ENCODE measurements at places on chromosomes 2 and 18. TPM values are rescaled to one million over a fixed set of nuclear protein-coding genes. Genes with fewer than 3 reads are reported as not detected.

Gene DOK6
- total RNA-seq = 5.1 TPM

DNA sequence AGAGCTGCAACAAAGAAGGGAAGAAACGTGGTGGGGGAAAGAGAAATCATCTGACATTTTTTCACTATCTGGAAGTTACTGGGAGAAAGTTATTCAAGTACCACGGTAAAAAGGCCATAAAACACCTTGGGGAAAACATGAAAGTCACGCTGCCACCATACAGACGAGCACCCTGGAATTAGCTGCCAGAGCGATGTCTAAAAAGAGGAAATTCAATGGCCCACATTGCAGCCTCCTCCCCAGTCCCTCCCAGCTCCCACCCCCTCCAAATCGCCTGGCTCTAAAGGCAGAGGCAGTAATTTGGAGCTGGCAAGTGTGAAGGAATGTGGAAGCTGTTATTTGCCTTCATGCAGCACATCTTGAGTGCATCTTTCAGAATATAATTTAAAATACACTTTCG lies 192.0 kb downstream of the ALK start:
- H3K27ac ChIP-seq = no peak overlapping the region
- no peaks in the 10 kb centered on the region for H3K36me3 ChIP-seq
- no peak overlapping the region for H3K4me3 ChIP-seq
- peaks cover 22% of the 10 kb centered on the region for H3K27me3 ChIP-seq

DNA sequence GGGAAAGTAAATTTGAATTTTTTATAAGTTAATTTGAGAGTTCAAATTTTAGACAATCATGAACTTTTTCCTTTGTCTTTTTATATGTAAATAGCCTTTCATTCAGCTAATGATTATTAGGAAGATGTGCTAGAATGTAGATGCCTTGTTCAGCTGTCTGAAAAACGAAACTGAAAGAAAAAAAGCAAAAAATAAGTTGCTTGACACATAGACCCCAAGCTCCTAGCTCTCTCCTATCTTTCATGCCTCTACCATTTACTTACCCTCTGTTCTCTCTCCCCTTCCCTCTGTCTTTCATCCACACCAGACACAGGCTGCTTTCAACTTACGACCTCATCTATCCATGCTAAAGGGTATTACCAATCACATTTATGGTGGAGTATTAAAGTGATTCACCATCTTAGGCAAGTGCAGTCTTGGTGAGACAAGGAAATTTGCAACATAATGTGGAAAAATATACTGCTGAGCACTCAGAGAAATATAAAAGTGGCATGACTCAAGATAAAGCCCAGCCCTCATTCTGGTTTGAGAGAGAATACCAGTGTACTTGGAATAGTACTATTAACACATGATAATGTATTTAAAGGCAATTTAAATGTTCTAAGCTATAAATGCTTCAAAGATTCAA lies 425.6 kb downstream of the SUCLG1 start:
- no peaks in the 10 kb centered on the region for H3K36me3 ChIP-seq
- peaks cover 11% of the 10 kb centered on the region for H3K4me1 ChIP-seq
- H3K4me3 ChIP-seq = no peak overlapping the region

Gene ERICH2
- total RNA-seq = 0.47 TPM

GRCh38 chr2:146873646-146874259 lies 971.1 kb upstream of the ACVR2A start:
- DNase-seq = no peak
- H3K4me3 ChIP-seq = no peak overlapping the region
- no peaks in the 10 kb centered on the region for H3K36me3 ChIP-seq
- no peaks in the 10 kb centered on the region for H3K4me1 ChIP-seq

Gene TRIB2
- total RNA-seq = 23.7 TPM

Gene TEKT4
- not detected for total RNA-seq

GRCh38 chr2:97967931-97968627 lies 27.7 kb downstream of the TMEM131 start:
- no peaks in the 10 kb centered on the region for H3K27me3 ChIP-seq
- no peak overlapping the region for H3K27ac ChIP-seq
- peaks cover 20% of the 10 kb centered on the region for H3K4me1 ChIP-seq
- no peak overlapping the region for H3K4me3 ChIP-seq
- DNase-seq = no peak

Gene MAP3K19
- not detected for total RNA-seq

Gene HDLBP
- 479 TPM for total RNA-seq

DNA sequence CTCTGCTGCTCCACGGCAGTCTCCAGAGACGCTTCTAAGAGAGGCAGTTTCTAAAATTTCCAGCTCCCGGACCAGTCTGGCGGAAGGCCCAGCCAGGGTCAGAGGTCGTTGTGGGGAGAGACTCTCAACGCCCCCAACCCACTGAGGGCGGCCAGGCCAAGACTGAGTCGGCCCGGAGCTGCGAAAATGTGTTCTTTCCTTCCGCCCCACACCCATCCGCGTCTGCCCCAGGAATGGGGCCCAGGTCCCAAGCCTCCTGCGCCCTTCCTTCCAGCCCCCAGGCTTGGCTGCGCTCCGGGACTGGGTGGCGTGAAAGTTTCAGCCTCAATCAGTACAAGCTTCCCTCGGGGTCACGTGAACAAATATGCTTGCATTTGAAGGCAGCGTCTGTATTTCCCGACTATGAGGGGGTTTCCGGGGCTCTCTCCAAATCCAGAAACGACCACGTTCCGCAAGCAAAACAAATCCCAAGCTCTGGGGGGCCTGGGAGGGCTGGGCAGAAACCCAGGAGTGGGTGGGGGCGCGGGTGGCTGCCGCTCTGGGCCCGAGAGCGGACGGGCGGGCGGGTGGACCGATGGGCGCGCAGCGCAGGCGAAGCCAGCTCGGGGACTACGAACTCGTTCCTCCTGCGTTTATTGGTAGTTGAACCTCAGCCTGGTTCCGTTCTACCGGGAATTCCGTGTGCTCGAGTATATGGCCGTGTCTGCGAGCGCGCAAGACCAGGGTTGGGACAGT lies 3.3 kb downstream of the HOXD3 start:
- no peak overlapping the region for H3K27ac ChIP-seq
- H3K4me1 ChIP-seq = peaks cover 23% of the 10 kb centered on the region
- H3K36me3 ChIP-seq = no peaks in the 10 kb centered on the region

GRCh38 chr2:198374375-198375082 lies 570.1 kb downstream of the PLCL1 start:
- H3K27me3 ChIP-seq = peaks cover 18% of the 10 kb centered on the region
- no peak overlapping the region for H3K4me3 ChIP-seq
- no peak overlapping the region for H3K27ac ChIP-seq
- no peak for DNase-seq
- no peaks in the 10 kb centered on the region for H3K4me1 ChIP-seq

DNA sequence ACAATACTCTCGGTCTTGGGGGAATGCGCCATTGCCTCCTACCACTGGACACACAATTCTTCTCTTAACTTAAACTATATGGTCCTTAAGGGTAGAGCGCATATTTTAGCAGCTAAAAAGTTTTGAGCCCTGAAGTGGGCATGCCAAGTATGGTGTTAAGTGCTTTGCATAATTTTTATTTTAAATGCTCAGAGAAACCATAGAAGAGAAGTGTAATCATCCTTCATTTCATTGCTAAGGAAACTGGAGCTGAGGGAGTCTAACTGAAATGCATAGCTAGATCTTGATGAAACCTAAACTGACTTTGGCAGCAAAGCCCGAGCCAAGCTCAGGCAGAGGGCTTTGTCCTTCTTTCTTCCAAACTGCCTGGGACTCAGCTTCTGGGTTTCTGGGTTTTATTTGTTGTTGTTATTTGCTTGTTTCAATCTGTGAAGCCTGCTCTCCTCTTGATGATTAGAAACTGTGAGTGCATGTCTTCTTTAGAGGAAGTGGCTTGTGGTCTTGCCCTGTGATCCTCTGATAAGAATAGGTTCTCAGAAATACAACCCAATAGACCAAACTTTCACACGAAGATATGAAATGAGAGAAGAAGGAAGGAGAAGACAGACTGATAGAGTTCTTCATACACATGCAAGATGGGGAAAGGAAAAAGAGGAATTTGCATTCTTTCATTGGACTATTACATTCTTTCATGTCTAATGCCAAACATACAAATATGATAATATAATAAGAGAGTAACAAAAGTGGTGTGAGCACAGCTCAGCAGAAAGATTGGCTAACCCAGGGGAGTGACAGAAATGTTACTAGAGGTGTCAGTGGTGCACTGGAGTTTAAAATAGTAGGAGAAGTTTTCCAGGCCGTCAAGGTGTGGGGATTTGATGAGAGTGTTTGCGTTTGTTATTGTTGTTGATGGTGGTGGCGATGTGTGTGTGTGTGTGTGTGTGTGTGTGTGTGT lies 7.5 kb upstream of the RNF144A start:
- H3K4me3 ChIP-seq = no peak overlapping the region
- no peak for DNase-seq
- H3K36me3 ChIP-seq = peaks cover 11% of the 10 kb centered on the region

Gene CNGA3
- total RNA-seq = not detected

Gene EGR4
- 0.36 TPM for total RNA-seq

- H3K27ac ChIP-seq = peak overlapping the region; percentile 67
- peak; percentile 50 for DNase-seq
- H3K27me3 ChIP-seq = peaks cover 33% of the 10 kb centered on the region
- peaks cover 14% of the 10 kb centered on the region for H3K4me1 ChIP-seq
These were observed 1.3 kb downstream of the CYP27C1 start for GRCh38 chr2:127218812-127219170.

Gene GALNT13
- total RNA-seq = 18.4 TPM

Gene UGT1A4
- total RNA-seq = not detected

DNA sequence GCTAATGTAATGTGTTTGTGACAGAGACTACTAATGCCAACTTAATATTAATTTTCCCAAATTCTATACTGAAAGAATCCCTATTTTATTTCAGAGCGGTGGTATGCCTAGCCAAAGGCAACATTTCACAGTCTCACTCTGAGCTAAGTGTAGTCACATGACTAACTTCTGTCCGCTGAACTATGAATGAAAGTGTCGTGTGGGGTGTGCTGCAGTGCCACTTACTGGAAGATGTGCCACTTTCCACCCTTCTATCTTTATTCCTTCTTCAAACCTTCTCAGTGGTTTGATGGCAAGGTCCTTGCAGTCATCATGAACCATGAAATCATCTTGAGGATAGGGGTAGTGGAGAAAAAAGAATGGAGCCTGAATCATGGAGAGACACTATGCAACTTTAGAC lies 47.3 kb upstream of the C1D start:
- H3K36me3 ChIP-seq = peaks cover 4% of the 10 kb centered on the region
- DNase-seq = no peak

GRCh38 chr18:76219023-76219422 lies 276.0 kb downstream of the ZNF516 start:
- peak overlapping the region; percentile 80 for H3K27ac ChIP-seq
- DNase-seq = no peak
- no peak overlapping the region for H3K4me3 ChIP-seq
- peaks cover 2% of the 10 kb centered on the region for H3K27me3 ChIP-seq

Gene ESPNL
- total RNA-seq = 0.38 TPM

- H3K27ac ChIP-seq = no peak overlapping the region
- no peaks in the 10 kb centered on the region for H3K27me3 ChIP-seq
- H3K4me3 ChIP-seq = no peak overlapping the region
These were observed 104.5 kb downstream of the COL6A3 start for GRCh38 chr2:237309416-237309815.

DNA sequence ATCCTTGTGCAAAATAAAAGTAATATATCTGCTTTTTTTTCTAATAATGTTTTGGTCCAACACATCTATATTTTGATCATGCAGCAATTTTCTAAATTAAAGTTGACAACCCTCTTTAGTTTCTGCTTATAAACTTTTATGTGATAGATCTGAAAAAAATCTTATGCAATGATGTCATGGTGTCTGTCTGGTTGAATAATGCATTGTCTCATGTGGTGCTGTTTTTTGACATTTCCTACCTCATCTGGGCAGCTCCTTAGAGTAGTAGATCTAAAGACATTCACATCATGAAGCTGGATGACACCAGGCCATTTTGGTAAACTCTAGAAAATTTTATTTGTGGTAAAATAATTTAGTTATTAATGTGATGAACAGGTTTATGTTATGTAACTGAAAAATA lies 106.8 kb upstream of the FN1 start:
- H3K4me1 ChIP-seq = peaks cover under 1% of the 10 kb centered on the region
- H3K4me3 ChIP-seq = no peak overlapping the region
- no peak for DNase-seq
- H3K27ac ChIP-seq = no peak overlapping the region
- H3K27me3 ChIP-seq = no peaks in the 10 kb centered on the region

Gene HTRA2
- total RNA-seq = 25.7 TPM

Gene OLA1
- 94.2 TPM for total RNA-seq

GRCh38 chr2:72998724-72999123 lies 72.8 kb downstream of the SFXN5 start:
- no peak overlapping the region for H3K27ac ChIP-seq
- no peak overlapping the region for H3K4me3 ChIP-seq
- H3K36me3 ChIP-seq = peaks cover 5% of the 10 kb centered on the region
- no peak for DNase-seq
- no peaks in the 10 kb centered on the region for H3K4me1 ChIP-seq

Gene TMEM150A
- total RNA-seq = 15.2 TPM

Gene SH3BP4
- total RNA-seq = 44.1 TPM

DNA sequence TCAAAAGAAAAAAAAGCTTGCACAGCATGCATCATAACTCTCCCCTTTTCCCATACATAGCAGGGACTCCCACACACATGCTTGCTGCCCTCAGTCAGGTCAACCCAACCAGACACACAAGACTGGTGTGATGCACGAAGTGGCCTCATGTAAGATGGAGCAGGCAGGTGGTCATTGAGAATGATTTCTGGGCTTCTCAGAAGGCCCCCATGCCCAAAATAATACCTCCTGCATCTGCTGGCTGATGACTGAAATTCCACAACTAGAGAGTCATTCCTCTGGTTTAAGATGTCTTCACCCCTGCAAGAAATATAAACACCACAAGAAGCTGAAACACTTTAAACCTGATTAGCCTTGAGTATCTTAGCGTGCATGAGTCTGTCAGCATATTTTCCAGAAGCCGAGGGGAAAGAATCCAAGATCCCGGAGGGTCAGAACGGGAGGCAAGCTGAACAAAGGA lies 131.1 kb downstream of the AFF3 start:
- H3K27me3 ChIP-seq = peaks cover 74% of the 10 kb centered on the region
- no peak for DNase-seq
- no peak overlapping the region for H3K4me3 ChIP-seq

DNA sequence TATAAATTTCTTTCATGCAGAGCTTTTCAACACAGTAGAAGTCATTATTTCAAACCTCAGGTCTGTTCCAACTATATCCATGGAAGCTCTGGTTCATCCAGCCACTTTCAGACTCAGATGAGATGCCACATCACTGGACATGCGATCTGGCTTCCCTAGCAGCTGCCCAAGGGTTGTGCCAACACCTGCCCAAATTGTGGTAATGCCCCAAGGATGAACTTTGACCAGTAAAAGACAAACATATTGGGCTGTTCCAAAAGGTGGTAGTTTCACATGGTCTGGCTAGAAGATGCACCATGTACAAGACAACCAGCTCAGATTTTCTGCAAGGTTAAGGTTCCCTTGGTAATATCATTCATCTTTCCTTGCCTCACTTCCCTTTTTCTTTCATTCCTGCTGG lies 101.9 kb downstream of the THADA start:
- peaks cover 6% of the 10 kb centered on the region for H3K4me1 ChIP-seq
- peaks cover 12% of the 10 kb centered on the region for H3K36me3 ChIP-seq

DNA sequence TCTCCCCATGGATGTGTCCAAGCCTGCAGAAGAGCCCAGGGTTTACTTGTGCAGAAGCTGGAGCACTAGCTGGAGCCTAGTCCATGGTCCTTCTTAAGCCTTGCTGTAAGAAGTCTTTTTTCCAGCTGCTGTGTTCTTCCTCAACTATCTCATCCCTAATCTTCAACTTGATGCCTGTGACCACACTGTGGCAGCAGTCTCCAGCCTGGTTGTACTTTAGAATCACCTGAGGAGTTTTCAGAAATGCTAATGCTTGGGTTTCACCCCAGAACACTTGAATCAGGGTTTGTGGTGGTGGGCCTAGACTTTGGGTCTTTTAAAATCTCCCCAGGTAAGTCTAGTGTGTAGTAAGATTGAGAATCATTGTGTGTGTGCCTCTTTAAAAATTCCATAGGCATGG lies 173.6 kb downstream of the ADCYAP1 start:
- DNase-seq = no peak
- H3K4me3 ChIP-seq = no peak overlapping the region
- H3K4me1 ChIP-seq = peaks cover 4% of the 10 kb centered on the region
- no peak overlapping the region for H3K27ac ChIP-seq
- no peaks in the 10 kb centered on the region for H3K27me3 ChIP-seq
